NCI-H1436 treated with DMSO at 0.1 percent for 48 hours (cell line): ENCODE measurements at places on chromosomes 3 and 15.

- DNase-seq = peak; percentile 86
These were observed 457.5 kb upstream of the ALCAM start for GRCh38 chr3:104909198-104909597.

DNA sequence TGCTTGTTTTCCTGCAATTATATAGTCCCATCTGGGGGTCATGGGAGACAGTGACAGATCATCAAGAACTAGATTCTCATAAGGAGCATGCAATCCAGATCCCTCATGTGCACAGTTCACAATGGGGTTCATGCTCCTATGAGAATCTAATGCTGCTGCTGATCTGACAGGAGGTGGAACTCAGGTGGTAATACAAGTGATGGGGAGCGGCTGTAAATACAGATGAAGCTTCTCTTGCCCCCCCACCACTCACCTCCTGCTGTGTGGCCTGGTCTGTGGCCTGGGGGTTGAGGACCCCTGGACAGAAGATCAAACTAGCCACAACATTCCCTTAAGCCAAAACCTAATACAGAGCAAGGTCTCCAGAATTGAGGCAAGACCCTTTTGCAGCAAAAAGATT is 161.1 kb downstream of the WDR76 start:
- DNase-seq = no peak

DNA sequence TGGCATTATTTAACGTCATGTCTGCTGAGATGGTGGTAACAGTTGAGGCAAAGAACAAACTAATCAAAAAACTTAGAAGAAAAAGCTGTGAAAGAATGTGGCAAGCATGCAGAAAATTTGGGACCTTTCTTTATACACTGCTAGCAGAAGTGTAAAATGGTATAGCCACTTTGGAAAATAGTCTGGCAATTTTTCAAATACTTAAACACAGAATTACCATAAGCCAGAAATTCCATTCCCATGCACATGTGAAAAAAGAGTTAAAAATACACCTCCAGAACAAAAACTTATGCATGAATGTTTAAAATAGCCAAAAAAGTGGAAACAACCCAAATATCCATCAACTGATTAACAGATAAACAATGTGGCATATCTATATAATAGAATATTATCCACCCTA is 613.3 kb downstream of the TBL1XR1 start:
- no peak for DNase-seq

- peak; percentile 52 for DNase-seq
These were observed 534.9 kb upstream of the ARRDC4 start for GRCh38 chr15:97425596-97425995.

DNA sequence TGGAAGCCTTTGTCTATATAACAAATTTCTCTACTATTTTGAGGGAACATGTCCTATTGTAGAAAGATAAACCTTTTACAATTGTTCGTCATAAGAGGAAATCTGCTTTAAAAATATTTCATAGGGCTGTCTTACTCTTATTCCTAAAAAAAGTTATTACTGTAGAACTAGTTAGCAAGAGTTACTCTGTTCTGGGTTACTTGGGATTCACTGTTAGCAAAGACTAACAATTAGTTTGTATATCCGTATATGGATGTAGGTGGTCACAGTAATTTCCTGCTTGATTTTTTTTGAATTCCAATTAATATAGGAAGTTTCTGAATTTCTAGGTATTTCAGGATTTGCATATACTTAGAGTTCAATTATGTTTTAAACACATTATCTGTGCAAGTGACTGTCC is 413.5 kb downstream of the RBMS3 start:
- no peak for DNase-seq

DNA sequence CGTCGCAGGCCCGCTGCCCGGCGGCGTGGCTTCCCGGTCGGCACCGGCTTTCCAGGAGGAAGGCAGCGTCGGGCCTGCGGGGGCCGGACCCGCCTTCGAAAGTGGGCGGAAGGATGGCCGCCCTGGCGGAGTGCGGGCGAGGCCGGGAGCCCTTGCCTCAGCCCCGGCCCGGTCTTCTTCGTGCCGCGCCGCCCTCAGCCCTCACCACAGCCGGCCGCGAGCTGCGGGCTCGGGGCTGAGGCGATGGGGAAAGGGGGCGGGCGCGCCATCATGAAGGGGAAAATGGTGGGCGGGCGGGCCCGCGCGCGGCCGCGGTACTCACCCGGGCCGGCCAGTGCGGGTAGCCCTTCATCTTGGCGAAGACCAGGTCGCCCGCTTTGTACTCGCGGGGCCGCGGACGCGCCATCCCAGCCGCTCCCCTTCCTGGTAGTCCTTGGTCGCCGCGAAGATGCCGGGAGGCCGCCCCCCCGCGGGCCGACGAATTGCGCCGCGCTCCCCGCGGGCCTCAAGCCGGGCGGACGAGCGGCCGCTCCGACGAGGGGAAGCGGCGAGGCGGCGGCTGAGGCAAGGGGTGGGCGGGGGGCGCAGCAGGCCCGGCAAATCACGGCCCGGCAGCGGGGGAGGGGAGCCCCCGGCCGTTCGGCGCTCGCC is 489 bp downstream of the HDGFL3 start:
- DNase-seq = no peak

DNA sequence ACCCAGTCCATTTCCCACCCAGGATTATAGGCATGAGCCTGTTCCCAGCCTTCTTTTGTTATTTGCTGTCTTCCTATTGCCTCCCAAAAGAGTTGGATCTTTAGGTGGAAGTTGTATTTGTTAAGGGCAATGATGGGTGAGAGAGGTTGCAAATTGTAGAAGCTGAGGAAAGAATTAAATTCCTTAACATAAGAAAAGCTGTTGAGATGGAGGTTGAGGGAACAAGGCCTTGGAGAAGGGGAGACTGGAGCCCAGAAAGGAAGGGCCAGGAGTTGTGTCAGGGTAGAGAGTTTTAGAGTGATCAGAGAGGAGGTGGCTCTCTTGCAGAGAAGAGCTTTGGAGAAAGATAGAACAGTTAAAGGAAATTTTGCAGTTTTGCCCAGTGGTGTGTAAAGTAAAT is 46.8 kb downstream of the PLS1 start:
- no peak for DNase-seq

DNA sequence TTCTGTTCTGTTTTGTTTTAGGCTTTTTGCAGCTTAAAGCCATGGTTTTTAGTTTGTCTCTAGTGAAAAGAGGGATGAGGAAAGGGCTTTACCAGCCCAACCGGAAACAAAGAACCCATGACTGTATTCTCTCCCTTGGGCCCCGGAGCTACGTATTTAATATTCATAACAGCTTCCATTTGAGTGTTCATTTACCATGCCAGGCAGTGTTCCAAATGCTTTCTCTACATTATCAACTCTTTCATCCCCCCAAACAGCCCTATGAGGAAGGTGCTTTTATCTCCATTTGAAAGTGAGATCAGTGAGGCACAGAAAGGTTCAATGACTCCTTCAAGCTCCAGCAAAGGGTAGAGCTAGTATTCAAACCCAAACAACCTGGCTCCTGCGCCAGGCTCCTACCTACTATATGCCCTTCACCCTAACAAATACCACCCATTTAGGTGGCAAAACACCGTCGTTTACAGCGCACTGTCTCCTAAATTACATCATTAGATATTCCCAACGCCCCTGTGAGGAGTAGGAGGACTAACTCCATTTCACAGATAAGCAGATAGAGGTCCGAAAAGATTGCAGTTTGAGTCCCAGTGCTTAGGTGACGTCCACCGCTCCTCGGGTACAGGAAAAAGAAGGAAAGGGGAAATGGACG is 27.9 kb downstream of the GTPBP8 start:
- DNase-seq = no peak

DNA sequence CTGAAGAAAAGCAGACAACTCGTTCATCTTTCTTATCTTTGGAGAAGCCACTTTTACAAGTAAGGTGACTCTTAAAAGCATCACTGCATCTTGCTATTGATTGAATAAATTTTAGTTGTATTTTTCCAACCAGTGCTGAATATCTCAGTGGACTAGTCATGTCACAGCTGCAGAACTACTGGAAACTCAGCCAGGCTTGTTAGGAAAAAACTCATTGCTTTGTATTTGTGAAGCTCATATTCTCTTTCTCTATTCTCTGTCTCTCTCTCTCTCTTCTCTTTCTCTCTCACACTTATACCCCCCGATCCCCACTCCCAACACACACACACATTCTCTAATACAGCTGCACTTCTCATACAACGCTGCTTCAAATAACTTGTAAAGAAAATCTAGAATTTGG is 104.3 kb downstream of the WDR76 start:
- DNase-seq = no peak
